D341Med (cell line): ENCODE measurements at places on chromosomes 12 and 14.

GRCh38 chr12:96014943-96015599 lies 18.9 kb upstream of the HAL start:
- no peak for DNase-seq

DNA sequence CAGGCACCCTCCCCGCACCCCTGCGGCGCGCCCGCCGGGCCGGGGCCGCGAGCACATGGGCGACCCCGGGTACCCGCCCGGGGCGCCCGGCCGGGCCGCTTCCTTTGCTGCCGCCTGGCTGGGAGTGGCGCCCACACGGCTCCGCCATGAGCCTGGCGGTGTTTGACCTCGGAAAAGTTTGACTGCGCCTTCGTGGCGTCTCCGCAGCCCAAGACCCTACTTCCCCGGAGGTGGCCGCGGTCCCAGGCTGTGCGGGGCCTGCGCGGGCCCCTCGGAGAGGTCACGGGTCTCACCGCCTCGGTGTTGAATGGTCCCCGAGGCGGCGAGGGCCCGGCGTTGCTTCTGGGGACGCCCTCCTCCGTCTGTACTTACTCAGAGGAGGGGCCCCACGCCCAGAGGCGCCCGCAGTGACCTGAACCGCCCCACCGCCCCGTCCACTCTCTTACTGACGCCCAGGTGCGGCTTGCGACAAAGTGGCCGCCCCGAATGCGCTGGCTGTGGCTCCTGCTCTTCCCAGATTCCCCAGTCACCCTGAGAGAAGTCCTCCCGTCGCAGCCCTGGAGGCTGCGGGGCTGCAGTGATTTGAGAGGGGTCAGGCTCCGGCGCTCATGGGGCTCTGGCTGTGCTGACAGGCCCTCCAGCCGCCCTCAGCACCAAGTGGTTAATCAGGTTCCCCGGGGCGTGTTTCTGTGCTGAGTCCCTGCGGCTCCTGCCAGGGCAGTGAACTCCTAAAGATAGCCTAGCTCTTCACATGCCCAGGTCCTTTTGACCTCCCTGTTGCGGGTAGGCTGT lies 5.8 kb downstream of the KMT5A start:
- DNase-seq = peak; percentile 75

- DNase-seq = no peak
These were observed 40.0 kb downstream of the OSBPL8 start for GRCh38 chr12:76519538-76519937.

GRCh38 chr12:23726646-23727045 lies 222.8 kb downstream of the SOX5 start:
- no peak for DNase-seq

DNA sequence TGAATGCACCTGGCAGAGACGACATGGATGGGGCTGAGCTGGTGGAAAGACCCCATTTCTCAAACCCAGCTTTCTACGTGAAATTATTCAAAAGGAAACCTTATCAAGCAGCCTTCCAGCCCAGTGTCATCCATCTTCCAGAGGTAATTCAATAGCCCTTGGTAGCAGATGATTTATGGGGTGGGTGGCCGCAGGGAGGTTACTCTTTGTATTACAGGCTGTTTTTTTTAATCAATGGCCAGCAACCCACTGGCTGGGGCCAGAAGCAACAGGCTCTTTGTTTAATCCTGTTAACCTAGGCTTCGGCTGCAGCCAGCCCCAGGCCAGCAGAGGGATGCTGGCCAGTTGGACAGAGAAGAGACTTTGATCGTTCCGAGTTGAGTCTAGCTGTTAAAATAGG lies 139.8 kb upstream of the SRRM4 start:
- DNase-seq = no peak

DNA sequence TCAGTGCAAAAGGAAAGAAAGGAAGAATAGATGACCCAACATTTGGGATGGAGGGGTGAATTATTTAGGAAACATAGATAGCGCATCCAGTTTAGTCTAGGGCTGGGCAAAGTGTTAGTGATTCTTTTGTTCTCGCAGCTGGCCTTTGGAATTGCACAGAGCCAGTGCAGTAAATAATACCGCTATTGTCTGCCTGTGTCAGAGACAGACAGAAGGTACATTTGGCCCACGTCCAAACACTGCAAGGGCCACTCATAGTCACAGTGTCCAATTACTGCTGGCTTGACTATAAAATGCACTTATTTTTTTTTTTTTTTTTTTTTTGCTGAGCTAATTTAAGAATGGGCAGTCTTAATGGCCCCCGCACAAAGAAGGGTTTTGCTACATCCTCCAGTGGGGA lies 638.6 kb downstream of the BCL11B start:
- peak; percentile 34 for DNase-seq

- peak; percentile 30 for DNase-seq
These were observed 106.2 kb upstream of the NAV3 start for GRCh38 chr12:77724367-77724957.

- DNase-seq = peak; percentile 100
These were observed at the start of gene PACS2 for GRCh38 chr14:105314287-105315200. Gene PACS2, plus strand, starts transcription at chr14:105314748. Its CDS starts 171 bp downstream, at chr14:105314919.

GRCh38 chr12:53948650-53949593 lies 5.8 kb upstream of the HOXC12 start:
- no peak for DNase-seq

GRCh38 chr12:55652352-55652751 lies 15.7 kb downstream of the OR10P1 start:
- DNase-seq = no peak

GRCh38 chr14:99564926-99565259 lies 39.1 kb downstream of the CCDC85C start:
- no peak for DNase-seq

- DNase-seq = no peak
These were observed 33.8 kb downstream of the STK38L start for GRCh38 chr12:27277846-27278260.

DNA sequence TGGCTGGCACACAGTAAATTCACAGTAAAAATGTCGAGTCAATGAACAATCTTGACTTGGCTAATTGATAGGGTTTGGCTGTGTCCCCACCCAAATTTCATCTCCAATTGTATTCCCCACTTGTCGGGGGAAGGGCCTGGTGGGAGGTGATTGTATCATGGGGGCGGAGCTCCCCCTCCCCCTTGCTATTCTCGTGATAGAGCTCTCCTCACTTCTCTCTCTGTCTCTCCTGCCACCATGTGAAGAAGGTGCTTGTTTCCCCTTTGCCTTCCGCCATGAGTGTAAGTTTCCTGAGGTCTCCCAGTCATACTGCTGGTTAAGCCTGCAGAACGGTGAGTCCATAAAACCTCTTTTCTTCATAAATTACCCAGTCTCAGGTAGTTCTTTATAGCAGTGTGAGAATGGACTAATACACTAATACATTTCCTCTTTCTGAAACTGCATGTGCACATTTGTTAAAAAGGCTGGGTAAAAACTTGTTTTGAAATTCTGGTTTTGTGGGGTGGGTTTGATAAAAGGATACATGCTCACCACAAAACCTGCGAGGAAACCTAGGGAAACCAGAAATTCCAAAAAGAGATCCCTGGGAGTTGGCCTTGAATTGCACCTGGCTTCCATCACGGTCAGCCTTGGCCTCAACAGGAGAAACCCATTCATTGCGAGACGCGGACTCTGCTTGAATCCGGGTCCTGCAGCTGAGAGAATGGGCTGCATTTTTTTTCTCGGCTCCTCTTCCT lies 16.2 kb upstream of the MYL2 start:
- DNase-seq = no peak

- DNase-seq = no peak
These were observed 4.7 kb downstream of the VSIG10 start for GRCh38 chr12:118098911-118099671.

DNA sequence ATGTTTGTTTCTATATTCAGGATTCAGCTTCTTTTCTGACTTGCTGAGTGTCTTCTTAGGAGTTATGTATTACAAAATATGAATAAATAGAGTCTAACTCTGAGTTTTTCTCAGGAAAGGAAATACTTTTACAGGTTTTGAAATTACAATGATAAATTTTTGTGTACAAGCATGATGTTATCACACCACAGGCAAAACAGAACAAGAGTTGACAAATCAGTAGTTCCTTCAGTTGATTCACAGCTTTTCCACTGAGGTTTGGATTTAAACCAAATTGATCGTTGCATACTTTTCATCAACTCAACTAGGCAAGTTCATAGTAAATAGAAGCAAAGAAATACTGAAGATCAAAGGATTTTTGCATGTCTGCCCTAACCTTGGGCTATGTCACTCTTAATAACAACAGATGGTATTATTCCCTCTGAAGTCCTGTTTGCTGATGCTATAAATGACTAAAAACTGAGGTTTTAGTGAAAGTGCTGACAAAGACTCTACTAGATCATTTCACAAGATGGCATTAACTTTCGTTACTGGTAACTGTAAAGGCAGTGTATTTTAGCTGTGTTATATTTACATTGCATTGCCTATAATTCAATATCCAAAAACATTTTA lies 520.2 kb downstream of the FLRT2 start:
- DNase-seq = no peak

GRCh38 chr14:56199095-56199981 lies 81.1 kb downstream of the PELI2 start:
- DNase-seq = no peak

- no peak for DNase-seq
These were observed 206.4 kb downstream of the PIK3C2G start for GRCh38 chr12:18467620-18468245.

DNA sequence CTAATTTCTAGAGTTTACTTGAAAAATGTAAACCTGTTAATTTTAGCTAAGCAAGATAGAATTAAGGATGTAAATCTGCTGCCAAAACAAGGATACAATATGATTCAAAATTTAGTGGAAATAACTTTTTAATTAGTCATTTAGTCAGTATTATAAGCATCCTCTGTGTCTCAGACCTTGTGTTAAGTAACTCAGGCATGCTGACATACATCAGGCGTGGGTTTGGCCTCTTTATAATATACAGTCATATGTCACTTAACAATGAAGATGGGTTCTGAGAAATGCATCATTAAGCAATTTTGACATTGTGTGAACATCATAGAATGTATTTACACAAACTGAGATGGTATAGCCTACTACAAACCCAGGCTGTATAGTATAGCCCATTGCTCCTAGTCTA lies 386.9 kb downstream of the ZFP36L1 start:
- DNase-seq = no peak

DNA sequence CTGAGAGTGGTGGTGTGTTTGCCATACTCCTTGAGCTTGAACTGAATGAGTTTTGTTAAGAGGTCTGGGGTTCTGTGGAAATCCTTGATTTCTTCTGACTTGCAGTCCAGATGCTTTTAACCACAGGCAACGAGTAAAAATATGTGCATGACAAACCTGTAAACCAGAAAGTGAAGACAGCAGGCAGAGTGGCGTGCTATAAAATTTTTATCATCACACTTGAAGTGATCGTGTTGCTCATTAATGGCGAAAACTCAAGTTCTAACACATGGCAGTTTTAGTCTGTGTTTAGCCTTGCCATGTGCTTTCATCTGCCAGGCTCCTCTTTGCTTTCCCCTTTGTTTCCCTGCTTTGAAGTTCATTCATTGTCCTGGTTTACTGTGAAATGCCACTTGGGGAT lies 28.0 kb downstream of the TXNRD1 start:
- DNase-seq = no peak

DNA sequence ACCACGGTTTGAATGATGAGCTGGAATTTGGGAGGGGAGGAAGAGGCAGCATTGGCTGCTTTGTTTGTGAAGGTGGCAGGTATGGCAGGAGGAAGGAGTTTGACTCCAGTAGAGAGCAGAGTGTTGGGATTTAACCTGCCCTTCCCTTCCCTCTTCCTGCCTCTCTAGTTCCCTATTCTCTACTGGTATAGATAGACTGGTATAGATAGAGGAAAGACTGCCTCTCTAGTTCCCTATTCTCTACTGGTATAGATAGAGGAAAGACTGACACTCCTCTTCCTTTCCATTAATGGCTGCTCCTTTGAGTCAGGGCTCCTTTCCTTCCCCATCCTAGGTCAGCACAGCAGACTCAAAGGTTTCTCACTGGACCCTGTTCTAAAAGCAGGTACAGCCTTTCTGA lies 8.4 kb upstream of the SYCP3 start:
- no peak for DNase-seq

DNA sequence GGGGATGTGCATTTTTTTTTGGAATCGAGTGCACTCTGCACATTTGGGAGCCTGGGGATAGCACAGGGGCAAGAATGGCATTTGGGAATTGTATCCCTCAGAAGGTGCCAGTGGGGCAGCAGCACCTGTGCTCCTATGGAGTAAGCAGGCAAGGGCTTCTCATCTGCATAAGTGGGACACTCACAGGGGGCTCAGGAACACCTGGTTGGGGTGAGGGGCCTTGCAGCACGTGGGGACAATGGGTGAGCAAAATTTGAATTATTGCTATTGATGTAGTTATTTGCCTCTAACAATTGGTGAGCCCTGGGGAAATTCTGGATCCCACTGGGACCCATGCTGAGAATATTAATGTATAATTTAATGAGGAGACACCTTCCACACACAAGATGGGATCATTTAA lies 274.2 kb downstream of the TTC6 start:
- peak; percentile 56 for DNase-seq

DNA sequence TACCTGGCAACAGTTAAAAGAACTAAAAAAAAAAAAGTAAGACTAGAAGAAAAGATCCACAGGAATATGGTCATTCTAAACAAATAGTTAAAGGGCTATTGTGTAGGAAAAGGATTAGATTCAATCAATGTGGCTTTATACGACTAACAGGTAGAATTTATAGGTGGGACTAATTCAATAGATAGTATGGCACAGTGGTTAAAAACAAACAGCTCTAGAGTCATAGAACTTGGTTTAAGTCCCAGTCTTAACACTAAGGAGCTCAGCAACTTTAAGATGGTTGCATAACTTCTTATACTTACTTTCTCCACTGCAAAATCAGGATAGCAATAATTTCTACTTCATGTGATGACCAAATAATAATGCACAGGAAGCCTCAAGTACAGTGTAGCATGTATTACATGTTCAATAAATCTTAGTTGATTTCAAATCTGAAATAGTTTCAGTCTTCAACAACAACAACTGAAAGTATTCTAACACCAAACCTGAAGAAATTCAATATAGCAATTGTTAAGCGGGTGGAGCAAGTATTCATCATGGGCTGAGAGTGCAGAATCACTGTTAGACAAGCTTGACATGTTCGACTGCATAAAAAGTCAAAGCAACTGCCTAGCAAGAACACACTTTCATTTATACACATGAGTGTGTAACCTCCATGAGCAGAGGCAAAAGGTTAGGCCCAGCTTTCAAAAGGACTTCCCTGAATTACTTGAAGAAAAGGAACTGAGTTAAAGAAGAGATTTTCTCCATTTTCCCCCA lies 50.4 kb downstream of the ITPR2 start:
- no peak for DNase-seq

DNA sequence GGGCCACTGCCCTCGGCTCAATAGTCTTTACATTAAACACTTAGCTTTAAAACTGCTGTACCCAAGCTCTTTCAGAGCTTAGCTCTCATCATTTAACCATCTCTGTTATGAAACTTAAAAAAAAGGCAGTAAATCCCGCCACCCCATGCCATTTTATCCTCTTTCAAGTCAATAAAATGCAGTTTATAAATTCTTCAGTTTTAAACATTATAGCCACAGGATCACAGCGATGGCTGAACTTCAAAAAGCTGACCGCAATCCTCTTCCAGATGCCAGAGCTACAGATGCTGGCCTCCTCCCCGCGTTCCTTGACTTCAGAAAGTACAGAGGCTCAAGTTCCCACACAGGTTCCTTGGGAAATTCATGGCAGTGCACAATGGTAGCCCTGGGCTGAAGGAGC lies 4.2 kb downstream of the OR10G3 start:
- no peak for DNase-seq
